ENCODE measurements at places on chromosomes 6 and 20. TPM values are rescaled to one million over a fixed set of nuclear protein-coding genes. Genes with fewer than 3 reads are reported as not detected.

DNA sequence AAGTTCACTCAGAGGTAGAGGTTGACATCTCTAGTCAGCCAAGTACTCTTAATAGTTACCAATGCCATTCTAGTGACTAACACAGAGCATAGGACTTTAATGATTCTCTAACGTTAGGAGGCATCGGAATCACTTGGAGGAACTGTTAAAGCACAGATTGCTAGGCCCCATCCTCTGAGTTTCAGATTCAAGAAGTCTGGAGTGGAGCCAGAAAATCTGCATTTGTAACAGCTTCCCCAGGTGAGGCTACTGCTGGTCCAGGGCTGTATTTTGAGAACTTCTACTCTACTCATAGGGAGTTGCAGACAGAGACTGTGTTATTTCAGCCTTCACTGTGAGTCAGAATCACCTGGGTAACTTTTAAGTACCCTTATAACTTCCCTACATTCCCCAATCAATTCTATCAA is 5.7 kb downstream of the LMBRD1 start:
- no peak for DNase-seq
- H3K36me3 ChIP-seq: peaks cover 37% of the 10 kb centered on the region
- no peak overlapping the region for H3K27ac ChIP-seq
- H3K27me3 ChIP-seq: no peaks in the 10 kb centered on the region
- peaks cover 27% of the 10 kb centered on the region for H3K4me1 ChIP-seq

- H3K4me3 ChIP-seq: peak overlapping the region; percentile 42
- H3K27me3 ChIP-seq: no peaks in the 10 kb centered on the region
- no peaks in the 10 kb centered on the region for H3K36me3 ChIP-seq
- DNase-seq: no peak
- peak overlapping the region; percentile 71 for H3K27ac ChIP-seq
Measured at GRCh38 chr20:36969051-36969450, 17.5 kb upstream of the SAMHD1 start.

DNA sequence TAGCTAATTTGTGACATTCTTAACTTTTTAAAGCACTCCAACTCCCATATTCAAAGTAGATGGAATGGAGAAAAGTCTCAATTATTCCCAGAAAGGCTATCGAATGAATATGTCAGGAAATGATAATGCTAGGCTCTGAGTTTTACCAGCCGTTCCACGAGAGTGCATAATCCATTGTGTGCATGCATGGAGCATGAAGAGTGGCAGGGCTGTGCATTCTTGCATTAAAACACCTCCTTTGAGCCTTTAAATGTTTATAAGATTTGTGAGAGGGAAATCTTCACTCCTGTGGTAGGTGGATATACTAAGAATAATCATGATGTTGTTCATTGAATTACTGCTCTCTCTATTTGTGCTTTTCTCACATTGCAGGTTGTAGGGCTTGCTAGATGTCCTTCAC is 178.3 kb downstream of the CARMIL1 start:
- no peak for DNase-seq
- no peak overlapping the region for H3K27ac ChIP-seq
- H3K36me3 ChIP-seq: no peaks in the 10 kb centered on the region
- no peak overlapping the region for H3K4me3 ChIP-seq
- H3K4me1 ChIP-seq: no peaks in the 10 kb centered on the region
- no peaks in the 10 kb centered on the region for H3K27me3 ChIP-seq

GRCh38 chr20:15923030-15923776 is 650.0 kb downstream of the KIF16B start:
- DNase-seq: no peak
- H3K4me1 ChIP-seq: no peaks in the 10 kb centered on the region
- H3K27ac ChIP-seq: no peak overlapping the region
- H3K27me3 ChIP-seq: no peaks in the 10 kb centered on the region
- no peaks in the 10 kb centered on the region for H3K36me3 ChIP-seq

DNA sequence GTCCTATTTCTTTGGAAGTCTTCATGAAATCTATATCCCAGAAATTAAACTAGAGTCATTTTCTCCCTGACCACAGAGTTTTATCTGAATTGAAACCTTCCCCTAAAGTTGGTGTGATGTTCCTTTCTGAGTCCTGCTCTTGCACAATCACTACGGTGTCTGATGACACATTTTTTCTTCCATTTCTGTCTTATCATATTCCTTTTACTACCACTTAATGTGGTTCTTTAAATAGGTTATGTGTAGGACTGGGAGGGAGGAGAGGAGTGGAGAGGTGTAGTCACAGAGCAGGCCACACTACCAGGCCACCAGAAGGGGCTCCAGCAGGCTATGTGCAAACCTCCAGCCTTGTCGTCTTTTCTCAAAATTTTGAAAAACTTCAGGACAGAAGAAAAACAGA is 39.7 kb upstream of the ATXN1 start:
- no peaks in the 10 kb centered on the region for H3K36me3 ChIP-seq
- H3K27ac ChIP-seq: no peak overlapping the region
- DNase-seq: no peak
- H3K4me3 ChIP-seq: no peak overlapping the region
- peaks cover 7% of the 10 kb centered on the region for H3K4me1 ChIP-seq
- peaks cover 5% of the 10 kb centered on the region for H3K27me3 ChIP-seq

DNA sequence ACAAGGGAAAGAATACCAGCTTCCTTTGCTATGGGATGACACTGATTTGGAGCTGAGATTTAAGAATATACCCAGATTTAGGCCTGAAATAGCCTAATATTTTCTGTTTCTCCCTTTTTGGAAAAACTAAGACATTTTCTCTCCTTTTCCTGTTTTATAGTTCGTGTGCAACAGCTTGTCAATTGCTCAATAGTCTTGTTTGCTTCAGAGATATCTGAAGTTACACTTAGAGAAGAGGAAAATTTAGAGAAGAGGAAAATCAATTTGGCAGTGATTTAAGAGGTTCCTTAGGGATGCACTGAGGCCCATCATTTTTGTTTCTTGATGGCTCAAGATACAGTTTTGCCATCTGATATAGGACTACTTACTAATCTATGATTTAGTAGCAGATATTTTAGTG is 398.6 kb downstream of the RFPL4B start:
- no peak for DNase-seq
- no peak overlapping the region for H3K4me3 ChIP-seq

- H3K27me3 ChIP-seq: peaks cover 21% of the 10 kb centered on the region
- no peak overlapping the region for H3K4me3 ChIP-seq
- no peak for DNase-seq
- H3K4me1 ChIP-seq: no peaks in the 10 kb centered on the region
- H3K27ac ChIP-seq: no peak overlapping the region
- H3K36me3 ChIP-seq: no peaks in the 10 kb centered on the region
Measured at GRCh38 chr6:42113936-42114636, 28.3 kb downstream of the C6orf132 start.

- H3K27ac ChIP-seq: no peak overlapping the region
- H3K4me1 ChIP-seq: no peaks in the 10 kb centered on the region
- H3K36me3 ChIP-seq: no peaks in the 10 kb centered on the region
- H3K4me3 ChIP-seq: no peak overlapping the region
Measured at GRCh38 chr6:56736804-56737203, 94.1 kb upstream of the DST start.

- peaks cover 5% of the 10 kb centered on the region for H3K4me1 ChIP-seq
- H3K27ac ChIP-seq: no peak overlapping the region
- H3K27me3 ChIP-seq: no peaks in the 10 kb centered on the region
- no peak for DNase-seq
- H3K36me3 ChIP-seq: no peaks in the 10 kb centered on the region
- no peak overlapping the region for H3K4me3 ChIP-seq
Measured at GRCh38 chr6:53811082-53811481, 16.3 kb downstream of the LRRC1 start.

GRCh38 chr20:36856691-36857635 is 19.0 kb upstream of the TLDC2 start:
- H3K4me1 ChIP-seq: peaks cover 12% of the 10 kb centered on the region
- peak; percentile 57 for DNase-seq
- peaks cover 18% of the 10 kb centered on the region for H3K27me3 ChIP-seq
- peak overlapping the region; percentile 41 for H3K27ac ChIP-seq

- H3K4me3 ChIP-seq: no peak overlapping the region
- no peak for DNase-seq
- H3K27me3 ChIP-seq: no peaks in the 10 kb centered on the region
- no peaks in the 10 kb centered on the region for H3K36me3 ChIP-seq
Measured at GRCh38 chr6:106677282-106677681, 47.9 kb downstream of the QRSL1 start.

- no peak overlapping the region for H3K27ac ChIP-seq
- H3K4me3 ChIP-seq: no peak overlapping the region
- H3K36me3 ChIP-seq: no peaks in the 10 kb centered on the region
- H3K27me3 ChIP-seq: no peaks in the 10 kb centered on the region
- H3K4me1 ChIP-seq: peaks cover 13% of the 10 kb centered on the region
- no peak for DNase-seq
Measured at GRCh38 chr20:23336476-23336875, 14.1 kb upstream of the NXT1 start.

GRCh38 chr6:27795697-27796494 is 116.3 kb downstream of the OR2B2 start:
- H3K27me3 ChIP-seq: peaks cover 16% of the 10 kb centered on the region
- H3K36me3 ChIP-seq: no peaks in the 10 kb centered on the region
- no peak overlapping the region for H3K4me3 ChIP-seq
- peaks cover 51% of the 10 kb centered on the region for H3K4me1 ChIP-seq

- H3K4me3 ChIP-seq: peak overlapping the region; percentile 30
- H3K36me3 ChIP-seq: peaks cover 45% of the 10 kb centered on the region
- no peak for DNase-seq
- H3K27ac ChIP-seq: no peak overlapping the region
Measured at GRCh38 chr6:100461278-100461916, 3.3 kb downstream of the SIM1 start.

GRCh38 chr6:155261111-155261900 is 2.5 kb upstream of the CLDN20 start:
- no peak overlapping the region for H3K27ac ChIP-seq
- H3K4me1 ChIP-seq: peaks cover 5% of the 10 kb centered on the region
- no peak for DNase-seq
- H3K4me3 ChIP-seq: no peak overlapping the region

DNA sequence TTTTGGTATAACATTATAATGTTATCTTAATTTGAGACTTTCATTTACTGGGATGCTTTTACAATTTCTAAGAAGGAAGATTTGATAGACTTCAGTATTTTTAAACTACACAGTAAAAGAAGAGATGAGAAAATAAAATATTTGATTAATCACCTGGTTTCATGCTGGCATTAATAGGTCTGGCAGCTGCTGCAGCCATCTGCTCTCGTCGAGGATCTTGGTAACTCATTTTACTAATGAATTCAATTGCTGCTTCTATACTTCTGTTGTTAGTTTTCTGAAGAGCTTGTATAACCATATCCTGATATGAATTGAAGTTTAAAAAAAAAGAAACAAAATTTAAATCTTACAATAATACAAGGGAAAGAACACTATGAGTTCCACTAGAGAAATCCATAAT is 23.0 kb downstream of the LATS1 start:
- H3K27me3 ChIP-seq: no peaks in the 10 kb centered on the region
- no peak overlapping the region for H3K27ac ChIP-seq
- H3K4me3 ChIP-seq: no peak overlapping the region
- peaks cover 46% of the 10 kb centered on the region for H3K36me3 ChIP-seq

GRCh38 chr20:18705910-18706309 is 107.7 kb upstream of the SCP2D1 start:
- no peak overlapping the region for H3K27ac ChIP-seq
- peaks cover 7% of the 10 kb centered on the region for H3K4me1 ChIP-seq
- H3K4me3 ChIP-seq: no peak overlapping the region
- no peaks in the 10 kb centered on the region for H3K36me3 ChIP-seq
- H3K27me3 ChIP-seq: no peaks in the 10 kb centered on the region

DNA sequence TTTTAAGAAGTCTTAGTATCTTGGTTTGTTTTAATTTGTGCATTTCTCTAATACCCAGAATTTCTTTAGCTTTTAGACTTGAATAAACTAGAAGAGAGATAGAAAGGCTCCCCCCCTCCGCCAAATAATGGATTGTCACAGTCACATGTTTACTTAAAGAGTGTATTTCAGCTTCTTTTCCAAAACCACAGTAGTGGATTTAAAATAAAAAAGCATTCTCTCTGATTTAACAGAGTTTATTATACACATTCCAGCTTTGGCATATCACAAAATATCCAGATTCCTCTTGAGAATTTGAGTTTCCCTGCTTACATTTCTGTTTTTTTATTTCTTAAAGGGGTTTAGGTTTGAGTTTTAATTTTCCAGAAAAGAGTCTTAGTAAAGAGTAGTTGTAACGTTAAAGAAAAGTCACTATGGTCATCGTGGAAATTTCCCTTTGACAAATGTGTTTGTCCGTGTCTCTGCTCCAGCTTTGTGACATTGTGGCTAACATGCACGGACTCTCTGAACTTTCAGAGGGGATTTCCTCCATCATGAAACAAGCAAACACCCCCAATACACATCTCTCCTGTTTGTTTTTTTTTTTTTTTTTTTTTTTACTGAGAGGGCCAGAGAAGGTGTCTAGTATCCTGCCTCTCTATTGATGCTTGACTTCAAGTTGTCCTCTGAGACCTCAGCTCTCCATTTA is 113.5 kb upstream of the SUPT3H start:
- H3K36me3 ChIP-seq: peaks cover 74% of the 10 kb centered on the region
- DNase-seq: no peak
- no peak overlapping the region for H3K27ac ChIP-seq
- H3K27me3 ChIP-seq: no peaks in the 10 kb centered on the region
- H3K4me1 ChIP-seq: peaks cover 70% of the 10 kb centered on the region
- H3K4me3 ChIP-seq: no peak overlapping the region

GRCh38 chr20:57777911-57778310 is 68.1 kb upstream of the PMEPA1 start:
- H3K4me3 ChIP-seq: no peak overlapping the region
- H3K27ac ChIP-seq: no peak overlapping the region
- no peaks in the 10 kb centered on the region for H3K4me1 ChIP-seq
- DNase-seq: no peak

DNA sequence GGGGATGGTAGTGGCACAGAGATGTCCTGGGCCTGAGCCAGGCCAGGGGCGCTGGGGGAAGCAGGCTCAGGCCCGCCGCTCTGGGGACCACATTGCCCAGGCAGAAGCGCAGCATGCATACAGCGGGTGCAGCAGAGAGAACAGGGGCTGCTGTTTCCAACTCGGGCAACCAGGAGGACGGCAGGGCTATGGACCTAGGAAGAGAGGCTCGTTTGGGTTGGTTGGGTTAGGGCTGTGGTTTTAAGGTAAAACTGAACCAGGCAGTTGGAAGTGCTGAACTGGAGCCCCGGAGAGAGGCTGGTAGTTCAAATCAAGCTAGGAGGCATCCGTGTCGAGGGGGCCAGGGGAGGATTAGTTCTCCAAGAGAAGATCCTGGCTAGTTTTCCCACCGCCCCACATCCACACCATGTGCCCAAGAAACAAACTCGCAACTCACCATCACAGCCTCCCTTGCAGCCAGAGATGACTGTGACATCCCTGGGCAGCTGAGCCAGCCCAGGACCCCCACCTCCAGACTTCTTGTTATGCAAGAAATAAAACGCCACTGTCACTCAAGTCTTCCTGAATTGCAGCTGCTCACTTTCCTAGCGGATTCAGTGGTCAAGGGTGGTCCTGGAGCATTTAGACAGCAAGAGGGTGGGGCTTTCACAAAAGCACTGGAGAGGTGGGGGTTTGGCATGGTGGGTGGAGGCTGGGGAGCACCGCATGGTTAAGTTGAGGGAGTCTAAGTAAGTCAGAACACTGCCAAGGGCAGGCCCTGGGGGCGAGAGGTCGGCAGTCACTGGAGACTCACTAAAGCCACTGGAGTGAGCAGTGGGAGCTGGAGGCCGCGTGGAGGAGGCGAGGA is 161.2 kb downstream of the GRM4 start:
- no peaks in the 10 kb centered on the region for H3K36me3 ChIP-seq
- DNase-seq: no peak
- peaks cover 1% of the 10 kb centered on the region for H3K27me3 ChIP-seq
- no peak overlapping the region for H3K4me3 ChIP-seq

Gene FAM110A
- 34.7 TPM for total RNA-seq

Gene PXDC1
- total RNA-seq: 1.1 TPM

Gene TINAG
- not detected for total RNA-seq

Gene CCDC167
- total RNA-seq: 55.0 TPM

Gene LPA
- total RNA-seq: not detected

Gene LIME1
- total RNA-seq: 186 TPM

Gene GPLD1
- 0.20 TPM for total RNA-seq

Gene NHLRC1
- 0.15 TPM for total RNA-seq
